DMS79 treated with DMSO at 0.1 percent for 48 hours (cell line): ENCODE measurements at places on chromosomes 7 and 10.

- no peak for DNase-seq
Observed at GRCh38 chr10:75068523-75068922, 42.9 kb upstream of the SAMD8 start.

GRCh38 chr7:140597428-140597949 is 43.1 kb downstream of the DENND2A start:
- no peak for DNase-seq

GRCh38 chr7:24504836-24505235 is 68.4 kb upstream of the PALS2 start:
- peak; percentile 40 for DNase-seq

- DNase-seq: no peak
Observed at GRCh38 chr7:29607259-29607658, 43.6 kb downstream of the PRR15 start.

- DNase-seq: no peak
Observed at GRCh38 chr7:95502403-95502802, 16.7 kb downstream of the ASB4 start.

- no peak for DNase-seq
Observed at GRCh38 chr10:117257721-117258120, 16.8 kb downstream of the SLC18A2 start.

GRCh38 chr7:47507522-47507921 is 74.4 kb downstream of the TNS3 start:
- DNase-seq: no peak

DNA sequence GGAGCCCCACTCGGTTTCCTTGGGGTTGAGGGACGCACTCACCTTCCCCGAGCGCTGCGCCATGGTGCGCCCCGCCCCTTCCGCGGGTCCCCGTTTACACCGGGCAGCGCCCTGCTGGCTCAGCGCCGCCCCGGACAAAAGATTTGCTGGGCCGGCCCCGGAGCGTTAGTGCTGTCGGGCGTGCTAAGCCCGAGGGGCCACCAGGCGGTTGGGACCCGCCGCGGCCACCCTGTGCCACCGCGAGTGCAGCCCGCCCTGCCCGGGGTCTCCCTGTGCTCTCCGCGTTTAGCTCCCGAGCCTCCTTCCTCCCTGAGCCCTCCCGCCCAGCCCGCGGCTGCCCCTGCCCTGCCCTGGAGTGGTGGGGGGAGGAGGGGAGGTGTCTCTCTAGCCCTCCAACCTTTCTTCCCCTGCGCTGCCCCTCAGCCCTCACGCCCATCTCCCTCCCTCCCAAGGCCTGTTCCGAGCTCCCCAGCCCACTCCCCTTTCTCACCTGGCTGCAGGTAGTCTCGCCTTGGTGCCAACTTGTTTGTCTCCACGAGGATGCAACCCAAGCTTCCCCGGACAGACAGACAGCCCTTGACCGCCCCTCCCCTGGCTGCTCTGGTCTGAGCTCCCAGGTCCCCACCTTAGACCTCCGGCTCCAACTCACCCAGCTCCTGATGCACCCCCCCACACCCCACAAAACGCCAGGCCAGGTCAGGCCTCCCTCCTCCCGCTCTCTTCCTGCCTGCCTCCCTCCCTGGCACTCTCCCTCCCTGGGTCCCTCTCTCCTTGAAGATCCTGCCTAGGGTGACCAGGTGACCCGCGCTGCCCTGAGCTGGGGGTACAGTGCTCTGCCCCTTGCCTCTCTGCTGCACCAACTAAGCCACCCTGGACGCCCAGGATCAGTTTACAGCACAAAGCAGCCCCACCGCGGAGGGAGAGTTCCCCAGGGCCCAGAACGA is at the start of gene CRYGN:
Gene CRYGN, minus strand, starts transcription at position 287 of the 944 bp plus-strand sequence. Its CDS starts 224 bp downstream, at position 63.
- peak; percentile 10 for DNase-seq

- no peak for DNase-seq
Observed at GRCh38 chr10:15754937-15755336, 35.2 kb upstream of the ITGA8 start.

DNA sequence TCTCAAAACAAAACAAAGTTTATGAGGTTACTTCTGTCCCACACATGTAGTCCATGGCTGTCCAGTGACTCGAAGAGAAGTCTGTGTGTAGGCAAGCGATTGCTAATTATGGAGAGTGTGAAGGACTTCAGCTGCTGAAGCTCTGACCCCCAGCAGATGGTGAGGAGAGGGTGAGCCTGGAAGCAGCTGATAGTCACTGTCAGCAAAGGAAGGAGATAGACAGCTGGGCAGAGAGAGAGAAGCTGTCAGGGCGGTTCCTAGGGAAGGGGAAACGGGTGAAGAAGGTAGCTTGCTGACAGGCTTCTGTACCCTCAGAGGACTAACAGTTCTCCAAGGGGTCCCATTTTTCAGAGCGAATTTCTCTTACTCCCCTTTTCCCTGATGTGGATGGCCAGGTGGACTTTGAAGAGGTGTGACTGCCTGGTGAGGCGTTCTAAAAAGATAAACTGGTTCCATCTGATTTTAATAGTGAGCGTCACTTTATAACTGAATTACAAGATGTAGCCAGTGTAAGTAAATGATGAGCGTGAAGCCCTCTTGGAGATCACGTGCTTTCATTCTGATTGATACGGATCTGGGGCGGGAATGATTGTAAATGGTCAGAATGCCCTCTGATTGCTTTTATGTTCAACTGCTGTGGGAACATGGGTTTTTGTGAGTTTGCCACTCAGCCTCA is 12.1 kb downstream of the ZSCAN21 start:
- no peak for DNase-seq

DNA sequence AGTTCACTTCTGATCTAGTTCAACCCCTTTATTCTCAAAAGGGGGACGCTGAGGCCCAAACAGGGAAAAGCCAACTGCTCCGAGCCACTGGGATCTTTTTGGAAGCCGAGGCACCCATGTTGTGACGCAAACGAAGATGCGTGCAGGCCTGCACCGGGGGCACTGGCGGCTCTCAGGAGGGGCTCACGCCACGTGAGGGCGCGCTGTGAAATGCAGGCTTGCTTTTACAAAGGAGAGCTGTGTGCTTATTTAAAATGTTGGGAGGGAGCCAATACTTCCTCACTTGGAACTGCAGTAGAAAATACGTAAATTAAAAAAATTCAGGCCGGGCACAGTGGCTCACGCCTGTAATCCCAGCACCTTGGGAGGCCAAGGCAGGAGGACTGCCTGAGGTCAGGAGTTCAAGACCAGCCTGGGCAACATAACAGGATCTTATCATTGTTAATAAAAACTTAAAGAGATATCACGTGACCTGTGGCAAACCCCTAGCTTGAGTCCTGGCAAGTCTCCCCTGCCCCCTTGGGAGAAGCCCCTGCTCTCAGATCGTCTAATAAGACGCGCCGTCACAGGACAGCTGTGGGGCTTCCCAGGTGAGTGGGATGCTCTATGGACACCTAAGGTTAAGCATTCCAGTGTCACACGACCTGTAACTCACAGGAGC is 16.3 kb downstream of the BRI3 start:
- no peak for DNase-seq
